ENCODE measurements at places on chromosomes 16 and 17. TPM values are rescaled to one million over a fixed set of nuclear protein-coding genes. Genes with fewer than 3 reads are reported as not detected.
A peak's percentile ranks its signal among the peaks of the same experiment; 100 is the strongest.

DNA sequence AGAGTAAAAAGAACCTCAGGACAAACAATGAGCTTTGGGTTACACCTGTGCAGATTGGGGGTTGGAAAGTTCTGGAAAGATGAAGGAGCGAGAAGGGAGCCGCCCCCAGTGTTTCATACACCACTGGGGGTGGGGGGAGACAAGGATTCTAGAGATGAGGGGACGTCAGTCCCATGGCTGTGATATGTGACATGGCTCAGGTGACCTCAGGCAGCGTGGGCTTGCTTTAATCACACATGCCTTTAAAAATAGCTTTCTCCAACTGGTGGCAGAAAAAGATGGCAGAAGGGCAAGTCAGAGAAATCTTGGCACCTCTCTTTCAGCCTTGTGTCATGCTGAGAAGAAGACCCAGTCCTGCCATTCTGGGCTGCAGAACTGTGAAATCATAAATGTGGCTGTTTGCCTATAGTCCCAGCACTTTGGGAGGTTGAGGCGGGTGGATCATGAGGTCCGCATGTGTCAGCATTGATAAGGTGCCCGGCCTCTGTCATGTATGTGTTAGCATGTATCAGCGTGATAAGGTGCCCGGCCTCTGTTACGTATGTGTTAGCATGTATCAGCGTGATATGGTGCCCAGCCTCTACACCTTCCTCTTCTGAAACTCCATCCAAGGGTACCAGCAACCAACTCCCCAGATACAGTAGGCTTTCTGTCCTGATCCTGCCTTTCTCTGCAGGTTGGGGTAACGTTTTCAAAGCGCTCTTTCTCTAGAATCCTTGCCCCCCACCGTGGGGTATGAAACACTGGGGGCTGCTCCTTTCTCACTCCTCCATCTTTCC, 25.0 kb downstream of the WIPI1 start:
- no peak for DNase-seq

- DNase-seq: no peak
Observed at GRCh38 chr16:52568495-52568894, 21.6 kb upstream of the TOX3 start.

PKMYT1 gene
- total RNA-seq: 146 TPM

GRCh38 chr16:3030222-3031212, 6.2 kb downstream of the BICDL2 start:
- DNase-seq: no peak

CDK5RAP3 gene
- 221 TPM for total RNA-seq

DNA sequence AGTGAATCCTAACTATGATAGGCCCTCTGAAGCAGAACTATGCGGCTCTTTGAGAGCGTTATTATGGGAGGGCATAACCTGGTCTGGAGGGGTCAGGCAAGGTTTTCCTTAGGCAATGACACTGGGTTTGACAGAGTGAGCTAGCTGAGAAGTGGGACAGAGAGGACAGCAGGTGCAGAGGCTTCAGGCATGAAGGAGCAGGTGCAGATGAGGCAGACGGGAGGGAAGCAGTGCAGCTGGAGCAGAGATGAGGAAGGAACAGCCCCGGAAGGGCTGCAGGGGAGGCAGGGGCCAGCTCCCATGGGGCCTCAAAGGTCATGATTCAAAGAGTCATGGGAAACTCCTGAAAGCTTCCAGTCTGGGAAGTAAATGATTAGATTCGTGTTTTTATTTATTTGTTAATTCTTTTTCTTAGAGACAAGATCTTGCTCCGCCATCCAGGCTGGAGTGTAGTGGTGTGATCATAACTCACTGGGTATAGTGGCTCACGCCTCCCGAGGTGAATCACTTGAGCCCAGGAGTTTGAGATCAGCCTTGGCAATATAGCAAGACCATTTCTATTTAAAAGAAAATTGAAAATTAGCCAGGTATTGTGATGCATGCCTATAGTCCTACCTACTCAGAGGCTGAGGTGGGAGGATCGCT, 5.4 kb downstream of the MARCHF10 start:
- no peak for DNase-seq

GUCY2D gene
- 1.3 TPM for total RNA-seq

GRCh38 chr17:35243561-35244340, 879 bp downstream of the SLFN5 start:
- peak; percentile 35 for DNase-seq

- DNase-seq: no peak
Observed at GRCh38 chr16:20910781-20911321, 10.3 kb downstream of the LYRM1 start.

GRCh38 chr16:20515688-20516090, 60.5 kb downstream of the ACSM2B start:
- no peak for DNase-seq

GRCh38 chr16:85418978-85419491, 194.1 kb upstream of the GSE1 start:
- peak; percentile 19 for DNase-seq

C1QTNF8 gene
- 1.3 TPM for total RNA-seq

PTGES3L gene
- 2.8 TPM for total RNA-seq

DNA sequence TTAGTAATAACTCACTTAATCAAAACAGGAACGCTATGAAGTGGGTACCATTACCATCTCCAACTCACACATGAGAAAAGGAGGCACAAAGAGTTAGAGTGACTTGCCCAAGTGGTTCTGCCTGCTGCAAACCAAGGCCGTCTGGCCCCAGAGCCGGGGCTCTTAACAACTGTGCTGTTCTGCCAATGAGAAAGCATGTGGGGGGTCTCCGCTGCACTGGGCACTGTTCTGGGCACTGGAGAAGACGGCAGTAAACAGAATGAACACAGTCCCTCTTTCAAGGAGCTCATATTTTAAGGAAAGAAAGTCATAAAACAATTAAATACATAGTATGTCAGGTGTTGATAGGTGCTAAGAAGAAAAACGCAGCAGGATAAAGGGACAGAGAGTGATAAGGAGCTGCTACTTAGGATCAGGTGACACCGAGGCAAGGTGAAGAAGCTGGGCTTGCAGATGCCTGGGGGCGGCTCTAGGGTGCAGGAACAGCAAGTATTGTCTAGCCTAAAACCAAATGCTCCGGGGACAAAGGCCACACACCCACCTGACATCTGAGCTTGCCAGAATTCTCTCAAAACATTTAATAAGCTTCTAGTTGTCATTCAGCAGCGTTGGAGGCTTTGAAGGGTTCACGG, 6.5 kb downstream of the STX8 start:
- DNase-seq: no peak

DNA sequence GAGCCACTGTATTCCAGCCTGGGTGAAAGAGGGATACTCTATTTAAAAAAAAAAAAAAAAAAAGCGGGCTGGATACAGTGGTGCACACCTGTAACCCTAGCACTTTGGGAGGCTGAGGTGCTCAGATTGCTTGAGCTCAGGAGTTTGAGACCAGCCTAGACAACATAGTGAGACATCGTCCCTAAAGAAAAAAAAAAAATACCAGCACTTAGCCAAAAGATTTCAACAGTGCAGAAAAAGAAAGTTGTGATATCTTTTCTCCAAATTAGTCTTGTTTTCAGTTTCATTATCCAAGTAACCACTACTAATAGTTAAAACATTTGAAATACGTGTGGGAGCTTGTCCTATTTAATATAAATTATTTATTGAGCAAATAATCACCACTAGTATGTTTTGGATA, 48.7 kb downstream of the TENT4B start:
- no peak for DNase-seq

DNA sequence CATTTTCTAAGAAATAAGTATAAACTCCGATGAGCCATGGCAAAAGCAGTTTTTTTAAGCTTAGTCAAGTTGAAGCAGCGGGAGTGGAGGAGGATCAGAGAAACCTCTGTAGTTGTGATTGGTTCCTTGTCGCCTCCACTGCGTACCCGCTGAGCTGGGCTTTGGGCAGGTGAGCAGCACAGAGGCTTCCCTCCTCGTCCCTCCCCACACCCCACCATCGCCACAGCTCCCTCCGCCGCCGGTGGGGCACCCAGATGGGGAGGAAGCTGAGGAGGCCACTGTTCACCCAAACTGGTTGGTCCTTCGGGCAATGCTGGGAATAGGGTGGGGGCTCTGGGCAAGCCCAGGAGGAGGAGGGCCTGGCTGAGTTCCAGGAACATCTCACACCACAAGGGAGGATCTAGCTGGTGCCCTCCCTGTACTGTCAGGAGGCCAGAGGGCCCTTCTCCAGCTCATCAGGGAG, 5.2 kb upstream of the MRPL38 start:
- peak; percentile 85 for DNase-seq

All from testis (tissue), 5 donors.